Activated CD4-positive, alpha-beta T cell treated with anti-CD3 and anti-CD28 coated beads, Interleukin-2, amount 50 U/mL, for 48 hours (primary cell): ENCODE measurements at places on chromosomes 11 and 22.

DNA sequence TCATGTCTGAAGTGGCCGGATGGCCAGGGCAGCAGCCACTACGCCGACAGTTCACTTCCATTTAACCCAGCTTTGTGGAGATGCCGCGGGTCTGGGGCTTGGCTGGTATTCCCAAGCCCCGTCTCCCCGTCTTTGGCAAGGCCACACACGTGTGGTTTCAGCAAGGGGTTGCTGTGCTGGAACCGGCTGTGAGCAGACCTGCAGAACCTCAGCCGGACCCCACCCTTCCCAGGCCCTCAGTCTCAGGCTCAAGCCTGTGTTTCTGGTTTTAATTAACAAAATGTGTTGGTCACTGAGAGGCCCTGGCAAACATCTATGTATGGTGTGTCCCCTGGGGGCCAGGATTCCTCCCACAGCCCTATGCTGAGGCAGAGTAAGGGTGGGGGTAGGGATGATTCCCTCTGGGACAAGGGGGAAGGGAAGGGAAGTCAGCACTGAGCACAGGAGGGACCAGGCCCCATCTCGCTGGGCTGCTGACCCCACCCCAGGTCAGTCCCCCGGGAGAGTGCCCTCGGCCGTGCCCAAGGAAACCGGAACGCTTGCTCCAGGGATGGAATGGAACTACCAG is 9.3 kb downstream of the OSBPL5 start:
- no peak for DNase-seq

- DNase-seq = peak; percentile 56
Measured at GRCh38 chr22:19429950-19430889, 1.3 kb downstream of the HIRA start.

GRCh38 chr11:61947486-61948210 is 2.5 kb upstream of the BEST1 start:
- DNase-seq = peak; percentile 79

GRCh38 chr11:35912883-35913624 is 30.8 kb upstream of the LDLRAD3 start:
- no peak for DNase-seq

GRCh38 chr11:125982348-125982730 is 36.5 kb downstream of the VSIG10L2 start:
- no peak for DNase-seq

DNA sequence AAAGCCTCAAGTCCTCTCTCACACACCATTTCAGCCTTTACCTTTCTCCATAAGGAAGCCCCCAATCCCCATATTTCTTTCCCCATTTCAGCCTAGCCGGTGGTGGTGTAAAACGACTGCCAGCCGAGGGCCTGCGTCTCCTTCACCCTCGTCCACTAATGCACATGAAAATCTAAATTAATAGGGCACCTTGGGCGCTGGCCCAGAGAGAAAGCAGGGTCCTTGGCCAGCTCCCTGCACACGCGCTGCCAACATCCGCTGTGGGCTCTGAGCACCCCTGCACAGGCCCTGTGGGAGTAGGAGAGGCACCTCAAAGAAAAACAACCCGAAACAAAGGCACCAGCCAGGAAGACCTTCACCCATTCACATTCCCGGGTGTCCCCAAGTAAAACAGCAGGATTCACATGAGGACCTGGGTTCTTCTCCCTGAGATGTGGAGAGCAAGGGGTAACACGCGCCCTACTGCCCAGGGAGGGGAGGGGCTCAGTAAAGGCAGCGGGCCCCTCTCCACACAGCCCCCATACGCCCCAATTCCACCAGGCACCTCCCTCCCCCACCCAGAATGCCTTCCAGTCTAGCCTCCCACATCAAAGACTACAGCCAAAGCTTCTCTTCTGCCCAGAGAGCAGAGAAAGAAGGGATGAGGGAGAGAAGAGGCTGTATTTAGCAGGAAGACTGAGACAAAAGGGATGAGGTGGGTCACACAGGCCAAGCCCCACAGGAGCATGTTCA is 79.0 kb downstream of the MICAL3 start:
- no peak for DNase-seq

GRCh38 chr11:5004424-5005274 is 10.0 kb downstream of the OR51L1 start:
- DNase-seq = peak; percentile 30

- DNase-seq = no peak
Measured at GRCh38 chr22:45632791-45633515, 38.7 kb upstream of the ATXN10 start.
